ENCODE measurements at places on chromosomes 7 and 10.

- DNase-seq = no peak
Observed at GRCh38 chr10:58570307-58570723, 57.6 kb downstream of the BICC1 start.

DNA sequence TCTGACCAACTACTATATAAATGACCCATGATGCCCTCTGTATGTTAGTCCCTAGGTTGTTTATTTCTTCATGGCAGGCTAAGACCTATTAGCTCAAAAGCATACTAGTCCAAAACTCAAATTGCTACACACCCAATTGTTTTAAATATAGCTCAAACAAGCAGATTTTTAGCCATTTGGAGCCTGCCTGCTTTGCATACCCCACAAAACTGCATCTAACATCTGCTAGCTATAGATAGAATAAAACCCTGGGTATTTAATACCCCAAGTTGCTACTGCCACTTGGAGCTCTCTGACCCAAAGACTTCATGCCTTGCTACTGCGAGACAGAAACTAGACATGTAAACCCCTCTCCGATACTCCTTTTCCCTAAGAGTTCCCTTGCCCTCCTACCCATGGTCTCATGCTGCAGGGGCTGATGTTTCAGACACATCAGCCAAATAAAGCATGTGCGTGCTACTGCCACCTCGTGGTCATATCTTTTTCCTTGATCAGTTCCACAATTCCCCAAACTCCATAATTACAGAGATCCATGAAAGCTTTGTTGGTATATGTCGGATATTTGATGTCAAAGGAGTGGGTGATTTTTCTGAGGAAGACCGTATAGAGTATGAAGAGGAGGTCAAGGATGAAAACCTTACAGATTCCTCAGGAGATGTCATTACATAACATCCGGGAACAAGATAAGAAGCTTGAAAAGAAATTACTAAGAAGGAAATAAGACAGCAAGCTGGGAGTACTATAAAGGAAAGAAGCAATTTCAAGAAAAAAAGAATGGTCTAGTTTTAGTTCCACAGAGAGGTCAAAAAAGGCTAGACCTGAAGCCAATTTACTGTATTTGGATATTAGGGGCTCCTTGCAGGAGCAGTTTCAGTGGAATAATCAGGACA is 386.6 kb downstream of the SH2D4B start:
- no peak for DNase-seq

- no peak for DNase-seq
Observed at GRCh38 chr7:69550991-69551390, 47.3 kb upstream of the AUTS2 start.

DNA sequence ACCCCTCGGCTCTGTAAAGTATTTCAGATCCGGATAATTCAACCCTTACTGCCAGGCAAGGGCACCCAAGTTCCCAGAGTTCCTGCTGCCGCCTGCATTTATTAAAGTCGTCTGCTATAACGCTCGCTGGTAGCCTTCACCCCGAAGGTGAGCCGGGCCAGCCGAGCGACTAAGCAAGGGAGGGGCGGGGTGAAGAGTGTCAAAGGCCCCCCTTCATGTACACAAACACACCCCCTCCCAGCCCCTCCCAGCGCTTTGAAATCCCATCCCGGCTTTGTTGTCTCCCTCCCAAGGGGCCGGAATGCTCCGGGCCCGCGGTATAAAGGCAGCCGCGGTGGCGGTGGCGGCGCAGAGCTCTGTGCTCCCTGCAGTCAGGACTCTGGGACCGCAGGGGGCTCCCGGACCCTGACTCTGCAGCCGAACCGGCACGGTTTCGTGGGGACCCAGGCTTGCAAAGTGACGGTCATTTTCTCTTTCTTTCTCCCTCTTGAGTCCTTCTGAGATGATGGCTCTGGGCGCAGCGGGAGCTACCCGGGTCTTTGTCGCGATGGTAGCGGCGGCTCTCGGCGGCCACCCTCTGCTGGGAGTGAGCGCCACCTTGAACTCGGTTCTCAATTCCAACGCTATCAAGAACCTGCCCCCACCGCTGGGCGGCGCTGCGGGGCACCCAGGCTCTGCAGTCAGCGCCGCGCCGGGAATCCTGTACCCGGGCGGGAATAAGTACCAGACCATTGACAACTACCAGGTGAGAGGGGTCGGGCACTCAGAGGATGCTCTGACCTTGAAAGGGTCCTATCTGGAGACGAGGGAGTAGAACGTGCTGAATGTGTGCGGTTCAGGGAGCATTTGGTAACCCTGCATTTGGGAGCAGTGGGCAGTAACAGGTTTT is at the start of gene DKK1:
Gene DKK1 (plus strand): TSS at position 349 of the 889 bp plus-strand sequence. CDS start 154 bp downstream, at position 503.
- DNase-seq = no peak

GRCh38 chr7:38211940-38212339 is 33.9 kb downstream of the STARD3NL start:
- DNase-seq = no peak

GRCh38 chr7:155699180-155699579 is 54.7 kb downstream of the RBM33 start:
- no peak for DNase-seq

DNA sequence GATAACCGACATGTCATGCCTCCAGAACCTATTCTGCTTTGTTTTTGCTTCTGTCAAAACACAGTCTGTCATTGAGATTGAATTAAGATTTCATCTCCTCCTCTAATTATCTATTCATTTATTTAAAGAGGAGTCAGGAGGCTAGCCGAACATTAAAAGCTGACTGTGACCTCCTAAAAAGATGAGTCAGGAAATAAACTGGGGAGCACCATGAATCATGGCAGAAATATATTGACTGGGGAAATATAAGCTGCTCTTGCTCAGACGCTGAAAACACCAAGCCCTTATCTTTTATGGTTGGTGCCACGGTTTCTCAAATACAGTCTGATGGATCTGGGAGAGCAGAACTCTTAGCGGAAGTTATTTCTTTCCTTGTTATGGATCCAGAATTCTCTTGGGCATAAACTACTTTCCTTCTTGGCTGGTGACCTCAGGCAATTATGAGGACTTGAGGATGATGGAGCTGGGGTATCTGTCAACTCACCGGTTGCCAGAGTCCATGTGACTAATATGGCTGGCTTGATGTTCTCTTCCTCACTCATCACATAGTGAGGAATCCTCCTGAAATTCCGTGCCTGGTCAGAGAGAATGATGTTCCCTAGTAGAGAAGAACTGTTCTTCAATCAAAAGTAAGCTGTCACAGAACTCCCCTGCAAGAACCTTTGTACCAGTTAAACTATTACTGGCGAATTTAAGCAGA is 307.6 kb upstream of the PHYHIPL start:
- DNase-seq = no peak

DNA sequence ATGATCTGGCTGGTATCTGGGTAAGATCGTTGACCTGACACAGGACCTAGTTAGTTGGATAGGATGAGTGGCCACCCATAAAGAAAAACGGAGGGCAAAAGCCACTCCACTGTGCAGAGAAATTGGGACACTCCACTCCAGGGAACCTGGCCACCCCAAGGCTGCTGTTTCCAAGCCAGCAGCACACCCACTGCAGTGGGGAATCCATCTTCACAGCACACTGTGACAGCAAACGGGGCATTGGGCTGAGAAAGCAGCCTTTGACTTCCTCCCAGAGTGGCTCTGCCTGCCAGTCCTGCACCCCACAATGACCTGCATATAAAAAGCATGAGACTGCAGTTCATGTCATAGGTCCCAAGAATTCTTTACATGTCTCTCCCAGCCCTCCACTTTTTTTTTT is 52.9 kb downstream of the MTPN start:
- DNase-seq = no peak

DNA sequence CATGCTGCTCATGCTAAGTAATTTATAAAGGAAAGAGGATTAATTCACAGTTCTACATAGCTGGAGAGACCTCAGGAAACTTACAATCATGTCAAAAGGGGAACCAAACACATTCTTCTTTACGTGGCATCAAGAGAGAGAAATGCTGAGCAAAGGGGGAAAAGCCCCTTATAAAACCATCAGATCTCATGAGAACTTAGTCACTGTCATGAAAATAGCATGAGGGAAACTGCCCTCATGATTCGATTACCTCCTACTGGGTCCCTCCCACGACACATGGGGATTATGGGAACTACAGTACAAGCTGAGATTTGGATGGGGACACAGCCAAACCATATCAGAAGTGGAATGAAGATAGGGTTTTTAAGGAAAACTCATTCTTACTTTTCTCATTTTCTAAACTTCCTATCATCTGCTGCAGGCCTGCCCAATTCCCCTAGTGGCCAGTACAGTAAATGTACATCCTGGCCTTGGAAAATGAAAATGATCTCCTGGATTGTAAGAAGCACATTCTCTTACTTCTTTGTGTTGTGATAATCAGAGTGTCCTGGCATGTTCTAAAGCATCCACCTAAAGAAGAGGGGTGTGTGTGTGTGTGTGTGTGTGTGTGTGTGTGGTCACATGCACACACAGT is 421.5 kb downstream of the LRMDA start:
- DNase-seq = no peak

- DNase-seq = no peak
Observed at GRCh38 chr7:119196183-119196582, 971.7 kb downstream of the ANKRD7 start.

DNA sequence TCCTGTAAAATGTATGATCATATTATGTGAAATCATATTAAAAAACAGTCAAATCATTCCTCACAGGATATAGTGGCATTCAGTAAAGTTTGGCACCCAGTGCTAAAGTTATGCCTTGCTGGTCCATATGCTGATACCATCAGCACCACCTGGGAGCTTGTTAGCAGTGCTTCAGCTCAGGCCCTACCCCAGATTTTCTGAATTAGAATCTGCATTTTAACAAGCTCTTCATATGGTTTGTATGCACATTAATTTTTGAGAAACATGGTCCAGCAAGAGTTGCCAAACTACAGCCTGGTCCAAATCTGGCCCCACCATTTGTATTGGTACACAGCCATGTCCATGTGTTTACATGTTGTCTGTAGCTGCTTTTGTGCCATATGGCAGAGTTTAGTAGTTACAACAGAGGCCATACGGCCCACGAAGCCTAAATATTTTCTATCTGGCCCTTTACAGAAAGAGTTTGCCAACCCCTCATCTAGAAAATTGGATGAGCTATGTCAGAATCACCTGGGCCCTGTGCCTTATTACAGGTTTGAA is 30.1 kb downstream of the RAB18 start:
- DNase-seq = no peak

DNA sequence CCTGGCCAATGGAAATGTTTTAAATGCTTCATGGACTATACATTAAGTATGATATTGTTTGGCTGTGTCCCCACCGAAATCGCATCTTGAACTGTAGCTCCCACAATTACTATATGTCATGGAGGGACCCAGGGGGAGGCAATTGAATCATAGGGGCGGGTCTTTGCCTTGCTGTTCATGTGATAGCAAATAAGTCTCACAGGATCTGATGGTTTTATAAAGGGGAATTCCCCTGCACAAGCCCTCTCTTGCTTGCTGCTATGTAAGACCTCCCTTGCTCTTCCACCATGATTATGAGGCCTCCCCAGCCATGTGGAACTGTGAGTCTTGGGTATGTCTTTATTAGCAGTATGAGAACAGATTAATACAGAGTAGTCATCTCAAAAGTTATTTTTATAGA is 32.4 kb upstream of the GRB10 start:
- DNase-seq = no peak

DNA sequence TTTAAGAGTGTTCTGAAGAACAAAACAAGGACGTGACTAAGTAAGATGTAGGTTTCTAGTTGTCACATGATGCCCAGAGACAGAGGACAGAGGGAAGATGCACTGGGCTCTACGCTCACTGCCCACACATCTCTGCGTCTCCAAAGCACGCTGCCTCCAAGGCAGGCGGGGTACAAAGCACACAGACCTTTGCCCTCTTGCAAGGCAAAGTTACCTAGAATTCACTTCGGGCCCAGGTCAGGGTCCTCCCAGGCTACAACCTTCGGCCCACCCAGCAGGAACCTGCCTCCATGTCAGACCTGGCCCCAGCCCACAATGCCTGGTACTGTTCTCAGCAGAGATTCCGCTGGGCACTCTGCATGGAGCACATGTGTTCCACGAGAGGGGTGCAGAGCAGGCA is 26.5 kb downstream of the GRB10 start:
- DNase-seq = no peak

DNA sequence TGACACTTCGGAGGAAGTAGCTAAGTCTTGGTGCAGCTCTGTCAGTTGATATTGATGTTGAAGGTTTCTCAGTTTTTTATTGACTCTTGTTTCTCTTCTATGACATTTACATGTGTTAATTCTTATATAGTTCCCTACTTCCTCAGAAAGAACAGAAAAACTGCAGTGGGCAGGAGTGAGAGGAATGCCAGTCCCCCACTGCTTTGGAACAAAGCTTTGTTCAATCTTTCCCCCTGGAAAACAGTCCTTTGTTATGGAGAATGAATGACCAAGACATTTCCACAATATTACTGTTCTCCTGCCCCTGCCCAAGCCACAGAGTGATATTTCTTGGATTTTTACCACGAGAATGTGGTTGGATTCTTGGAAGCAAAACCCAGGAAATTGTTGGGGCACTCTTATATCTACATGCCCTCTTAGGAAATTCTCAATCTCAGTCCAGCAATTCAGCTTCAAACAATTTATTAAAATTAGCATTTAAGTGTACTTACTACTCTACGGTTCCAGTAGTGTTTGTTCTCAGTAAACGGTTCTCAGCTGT is 258.0 kb upstream of the KCND2 start:
- no peak for DNase-seq

GRCh38 chr10:45058580-45058979 is 57.9 kb downstream of the ZNF22 start:
- DNase-seq = no peak

DNA sequence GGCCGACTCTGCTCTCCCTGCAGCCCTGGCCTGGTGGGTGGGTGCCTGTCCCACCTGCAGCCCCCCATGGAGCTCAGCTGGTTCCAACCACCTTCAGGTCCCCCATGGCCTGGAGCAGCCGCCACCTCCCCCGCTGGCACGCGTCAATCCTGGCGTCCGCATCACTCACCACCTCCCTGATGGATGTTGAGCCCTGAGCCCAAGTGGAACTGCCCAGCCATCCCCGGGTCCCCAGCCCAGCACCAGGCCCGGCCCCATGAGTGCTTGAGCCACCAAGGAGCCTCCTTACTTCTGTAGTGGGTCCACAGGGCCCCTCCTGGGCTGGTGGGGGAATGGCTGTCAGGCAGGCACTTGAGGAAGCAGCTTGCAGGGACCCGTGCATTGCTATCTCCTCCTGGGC is 14.6 kb downstream of the AGAP3 start:
- no peak for DNase-seq

- no peak for DNase-seq
Observed at GRCh38 chr7:129401967-129402860, 32.0 kb upstream of the STRIP2 start.

GRCh38 chr10:82628373-82628772 is 753.4 kb downstream of the NRG3 start:
- DNase-seq = no peak

- no peak for DNase-seq
Observed at GRCh38 chr7:36346260-36346831, 43.3 kb upstream of the ANLN start.

DNA sequence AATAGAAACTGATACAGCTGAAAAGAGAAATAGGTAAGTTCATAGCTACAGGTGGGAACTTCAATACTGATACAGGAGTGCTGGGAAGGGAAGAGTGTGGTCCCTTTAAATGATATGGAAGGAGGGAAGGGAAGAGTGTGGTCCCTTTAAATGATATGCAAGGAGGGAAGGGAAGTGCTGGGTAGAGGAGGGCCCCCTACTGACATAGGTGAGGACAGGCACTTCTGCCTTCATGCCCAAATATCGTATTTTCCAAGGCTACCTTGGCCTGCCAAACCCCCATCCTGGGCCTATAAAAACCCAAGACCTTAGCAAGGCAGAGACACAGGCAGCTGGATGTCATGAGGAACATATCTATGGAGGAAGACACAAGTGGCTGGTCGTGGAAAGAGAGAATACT is 92.3 kb downstream of the MAGI2 start:
- no peak for DNase-seq

Data from activated CD8-positive, alpha-beta memory T cell treated with anti-CD3 and anti-CD28 coated beads for 4 hours (primary cell).